ENCODE measurements at places on chromosomes 7 and 10.

DNA sequence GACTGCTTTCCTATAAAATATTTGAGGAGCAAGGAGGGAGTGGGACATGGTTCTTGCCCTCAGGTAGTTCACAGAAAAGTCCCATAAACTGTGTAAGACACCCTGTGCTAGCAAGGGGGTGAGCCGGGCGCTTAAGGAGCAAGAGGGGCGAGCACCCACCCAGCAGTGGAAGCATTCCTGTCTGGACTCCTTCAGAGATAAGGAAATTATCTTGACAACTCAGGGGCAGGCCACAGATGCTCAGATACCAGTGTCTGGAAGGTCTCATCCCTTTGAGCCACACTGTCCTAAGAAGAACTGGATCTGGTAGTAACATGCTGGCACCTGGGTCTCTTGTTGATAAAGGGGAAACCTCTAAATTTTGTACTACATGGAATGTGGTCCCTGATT lies 54.1 kb downstream of the DAGLB start:
- no peak for DNase-seq

DNA sequence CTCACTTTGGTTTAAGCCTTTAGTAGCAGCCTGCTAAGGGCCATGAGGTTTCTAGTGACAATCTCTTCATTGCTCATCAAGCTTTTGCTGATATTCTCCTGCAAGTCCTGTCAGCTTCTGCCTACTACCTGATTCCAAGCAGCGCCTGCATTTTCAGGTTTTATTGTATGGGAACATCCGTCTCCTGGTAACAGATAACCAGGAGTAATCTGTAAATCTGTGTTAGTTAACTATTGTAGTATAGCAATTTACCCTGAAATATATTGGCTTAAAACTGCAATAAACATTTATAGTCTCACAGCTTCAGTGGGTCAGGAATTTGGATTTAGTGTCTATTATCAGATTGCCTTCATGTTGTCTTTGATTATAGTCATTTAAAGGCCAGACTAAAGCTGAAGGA lies 94.0 kb downstream of the MLLT10 start:
- no peak for DNase-seq

DNA sequence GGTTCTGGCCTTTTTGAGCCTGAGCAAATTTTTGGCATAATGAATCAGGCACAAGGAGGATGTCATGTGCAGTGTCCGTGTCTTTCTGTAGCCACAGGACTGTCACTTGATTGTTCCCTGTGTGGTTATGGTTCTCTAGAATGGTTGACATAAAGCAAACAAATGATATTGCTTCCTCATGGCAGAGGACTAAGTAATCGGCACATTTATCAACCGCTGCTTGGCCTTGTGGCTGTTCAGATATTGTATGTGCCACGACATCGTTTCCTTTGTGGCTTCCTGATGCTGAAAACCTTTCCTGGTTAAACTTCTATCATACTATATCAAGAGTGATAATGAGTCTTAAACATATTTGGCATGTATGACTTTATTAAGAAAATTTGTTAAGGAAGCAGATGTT lies 598.8 kb downstream of the SUGCT start:
- DNase-seq, result no peak

DNA sequence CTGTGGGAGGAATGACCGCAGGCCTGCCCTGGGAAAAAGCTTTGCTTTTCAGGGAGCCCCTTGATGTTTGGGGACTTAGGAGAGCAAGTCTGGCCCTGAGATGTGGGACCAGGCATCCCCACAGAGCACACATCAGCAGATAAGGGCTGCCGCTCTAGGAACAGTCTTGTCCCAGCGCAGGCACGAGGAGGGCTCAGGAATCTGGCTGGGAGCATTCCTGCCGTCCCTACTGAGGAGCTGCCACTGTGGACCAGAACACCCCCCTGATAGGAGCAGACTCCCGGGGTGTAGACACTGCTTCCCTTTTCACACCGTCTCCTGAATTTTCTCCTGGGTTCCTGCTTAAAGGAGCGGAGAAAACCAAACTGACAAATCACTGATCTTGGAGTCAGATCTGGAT lies 232.3 kb downstream of the CUX1 start:
- DNase-seq, result no peak

- no peak for DNase-seq
Measured at GRCh38 chr10:29751684-29752083, 116.9 kb upstream of the SVIL start.

DNA sequence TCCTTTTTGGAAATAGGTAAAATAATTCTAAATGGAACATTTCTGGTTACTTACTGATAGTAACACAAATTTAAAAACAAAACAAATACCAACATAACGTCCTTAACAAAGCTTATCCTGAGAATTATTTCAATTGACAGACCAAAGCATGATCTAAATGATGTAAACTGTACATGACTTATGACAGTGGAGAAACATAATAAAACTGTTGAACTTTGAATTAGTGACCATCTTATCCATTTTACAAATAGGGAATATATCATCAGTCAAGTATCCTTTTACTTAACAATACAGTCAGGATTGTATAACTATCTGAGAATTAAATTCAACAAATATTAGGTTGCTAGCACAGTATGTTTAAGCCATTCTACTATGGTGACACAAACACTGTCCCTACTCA lies 2.4 kb downstream of the IPMK start:
- no peak for DNase-seq

- DNase-seq, result no peak
Measured at GRCh38 chr7:24715661-24716479, 41.4 kb downstream of the GSDME start.

- no peak for DNase-seq
Measured at GRCh38 chr10:119362122-119362521, 154.8 kb downstream of the GRK5 start.

DNA sequence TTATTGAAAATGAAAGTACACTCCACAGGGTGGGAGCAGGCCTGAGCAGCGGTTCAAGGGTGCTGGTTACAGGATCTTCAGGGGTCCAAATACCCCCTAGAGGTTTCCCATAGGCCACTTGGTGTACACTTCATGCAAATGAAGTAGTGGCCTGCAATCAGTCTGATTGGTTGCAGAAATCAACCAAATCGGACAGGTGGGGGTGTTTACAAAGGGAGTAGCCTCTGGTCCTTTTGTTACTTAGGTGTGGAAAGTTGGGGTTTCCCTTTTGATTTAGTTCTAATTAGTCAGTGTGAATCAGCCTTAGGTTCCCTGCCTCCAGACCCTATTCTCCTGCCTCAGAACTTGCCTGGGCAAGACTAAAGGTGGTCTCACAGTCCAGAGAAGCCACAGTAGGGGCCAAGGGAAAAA lies 49.6 kb downstream of the SYPL1 start:
- no peak for DNase-seq

GRCh38 chr10:110671788-110672579 lies 27.8 kb downstream of the RBM20 start:
- no peak for DNase-seq

DNA sequence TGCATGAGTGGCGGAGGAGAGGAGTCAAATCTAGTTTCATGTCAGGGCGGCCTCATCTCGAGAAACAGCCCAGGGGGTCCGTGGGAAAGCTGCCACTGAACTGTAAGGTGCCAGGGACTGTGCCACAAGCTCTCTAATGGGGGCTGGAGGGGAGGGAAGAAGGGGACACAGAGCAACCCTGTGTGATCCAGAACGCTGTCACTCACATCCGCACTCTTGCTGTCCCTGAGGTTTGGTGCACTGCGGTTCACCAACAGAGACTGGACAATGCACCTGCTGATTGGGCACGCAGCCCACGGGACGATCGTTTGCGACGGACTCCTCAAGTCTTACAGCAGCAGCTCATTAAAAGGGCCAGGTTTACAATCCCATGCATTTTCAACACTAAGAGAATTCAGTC lies 47.7 kb downstream of the AMZ1 start:
- DNase-seq, result no peak

DNA sequence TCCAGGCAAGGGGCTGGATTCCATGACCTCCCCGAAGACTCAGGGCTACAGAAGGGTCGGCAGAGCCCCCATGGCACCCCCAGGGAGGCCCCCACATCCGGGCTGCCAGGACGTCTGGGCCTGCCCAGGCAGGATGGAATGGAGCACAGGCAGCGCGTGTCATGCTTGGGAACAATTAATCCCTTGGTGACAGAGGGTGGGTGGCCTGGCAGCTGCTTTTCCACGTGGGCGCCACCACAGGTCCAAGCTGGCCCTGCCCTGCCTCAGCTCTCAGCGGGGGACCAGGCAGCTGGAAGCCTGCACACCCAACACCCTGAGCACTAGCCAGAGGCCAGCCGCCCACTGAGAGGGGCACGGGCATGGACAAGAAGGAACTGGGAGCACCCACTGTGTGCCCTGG lies 11.4 kb downstream of the ELN start:
- DNase-seq, result peak; percentile 37

DNA sequence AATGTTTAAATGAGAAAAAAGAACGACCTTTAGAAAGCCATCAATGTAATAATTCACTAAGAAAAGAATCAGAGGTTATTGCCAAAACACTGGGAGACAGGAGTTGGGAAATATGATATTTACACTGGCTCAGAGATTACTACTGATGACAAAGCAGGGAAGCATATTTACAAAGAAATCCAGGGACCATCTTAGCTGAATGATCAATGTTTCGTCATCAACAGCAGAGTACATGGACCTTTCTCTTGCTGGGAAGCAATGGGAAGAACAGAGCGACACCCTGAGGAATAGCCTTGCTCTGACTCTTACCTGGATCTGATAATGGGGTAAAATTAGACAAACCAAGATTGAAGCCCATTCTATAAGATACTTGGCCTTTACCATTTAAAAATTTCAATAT lies 1293.5 kb downstream of the XPNPEP1 start:
- no peak for DNase-seq

DNA sequence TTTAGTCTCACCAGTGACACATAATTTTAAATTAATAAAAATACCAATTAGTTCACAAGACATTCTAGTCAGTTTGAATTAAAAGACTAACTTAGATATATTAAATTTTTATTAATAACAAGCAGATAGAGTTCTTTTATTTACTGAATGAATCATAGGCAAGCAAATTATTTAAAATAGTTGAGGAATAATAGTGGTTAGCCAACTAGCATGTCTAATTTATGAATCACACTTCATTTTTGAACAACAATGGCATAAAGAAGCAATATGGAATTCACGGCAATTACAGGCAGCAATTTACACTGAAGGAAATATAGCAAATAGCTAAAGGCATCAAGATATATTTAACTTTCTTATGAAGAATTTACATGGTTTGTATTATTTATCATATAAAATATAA lies 187.0 kb upstream of the SLC26A5 start:
- no peak for DNase-seq

GRCh38 chr7:34842782-34843181 lies 184.8 kb downstream of the NPSR1 start:
- DNase-seq, result no peak

- DNase-seq, result no peak
Measured at GRCh38 chr7:118186501-118186900, 2.5 kb downstream of the LSM8 start.

DNA sequence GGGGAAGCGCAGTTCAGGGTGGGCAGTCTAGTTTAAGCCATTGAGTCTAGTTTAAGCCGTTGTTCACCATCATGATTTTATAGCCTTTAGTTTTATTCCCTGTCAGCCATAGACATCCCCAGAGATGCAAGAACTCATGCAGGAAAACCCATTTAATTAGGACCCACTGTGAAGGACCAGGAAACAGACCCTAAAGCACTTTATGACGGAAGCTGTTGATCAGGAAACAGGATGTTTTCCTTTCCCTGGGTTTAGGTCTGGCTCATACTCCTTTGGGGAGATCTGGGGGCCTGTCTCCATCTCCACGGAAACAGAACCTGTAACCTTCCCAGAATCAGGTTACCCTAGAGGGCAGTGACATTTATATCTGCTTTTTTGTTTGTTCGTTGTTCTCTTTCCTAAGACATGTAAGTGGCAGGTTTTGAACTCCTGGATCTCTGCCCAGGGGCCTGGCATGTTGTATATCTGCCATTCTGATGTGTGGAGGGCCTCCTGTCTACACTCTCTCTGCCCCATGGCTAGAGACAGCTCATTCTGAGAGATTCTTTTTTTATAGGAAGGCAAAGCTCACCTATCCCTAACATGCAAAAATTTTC lies 657.2 kb upstream of the GALNT17 start:
- DNase-seq, result no peak

- no peak for DNase-seq
Measured at GRCh38 chr10:123687758-123688157, 21.6 kb downstream of the GPR26 start.

GRCh38 chr10:3046981-3047547 lies 20.3 kb upstream of the PFKP start:
- DNase-seq, result no peak

- DNase-seq, result no peak
Measured at GRCh38 chr7:85220651-85221050, 33.8 kb upstream of the SEMA3D start.

- no peak for DNase-seq
Measured at GRCh38 chr7:151198945-151199848, 11.1 kb downstream of the H2BK1 start.

GRCh38 chr7:45136106-45137060 lies 21.2 kb upstream of the RAMP3 start:
- peak; percentile 57 for DNase-seq

GRCh38 chr10:35043796-35044344 lies 46.3 kb downstream of the CUL2 start:
- DNase-seq, result no peak

DNA sequence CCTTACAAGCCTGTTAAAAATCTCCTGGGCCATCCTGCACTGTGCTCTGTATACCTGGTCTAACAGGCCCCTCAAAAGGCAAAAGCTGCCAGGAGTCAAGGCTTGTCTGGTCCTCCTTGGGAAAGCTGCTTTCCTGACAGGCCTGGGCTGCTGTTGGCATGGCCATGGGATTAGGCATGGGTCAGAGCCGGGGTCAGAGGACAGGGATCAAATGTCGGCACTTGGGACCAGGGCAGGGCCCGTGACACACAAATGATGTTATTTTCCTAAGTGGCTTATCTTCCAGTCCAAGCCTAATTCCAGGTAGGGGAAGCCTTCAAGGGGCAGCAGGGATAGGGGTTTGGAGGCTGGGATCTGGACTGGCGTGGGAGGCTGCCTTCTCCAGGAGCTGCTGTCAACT lies 191.5 kb upstream of the GPR26 start:
- DNase-seq, result no peak

DNA sequence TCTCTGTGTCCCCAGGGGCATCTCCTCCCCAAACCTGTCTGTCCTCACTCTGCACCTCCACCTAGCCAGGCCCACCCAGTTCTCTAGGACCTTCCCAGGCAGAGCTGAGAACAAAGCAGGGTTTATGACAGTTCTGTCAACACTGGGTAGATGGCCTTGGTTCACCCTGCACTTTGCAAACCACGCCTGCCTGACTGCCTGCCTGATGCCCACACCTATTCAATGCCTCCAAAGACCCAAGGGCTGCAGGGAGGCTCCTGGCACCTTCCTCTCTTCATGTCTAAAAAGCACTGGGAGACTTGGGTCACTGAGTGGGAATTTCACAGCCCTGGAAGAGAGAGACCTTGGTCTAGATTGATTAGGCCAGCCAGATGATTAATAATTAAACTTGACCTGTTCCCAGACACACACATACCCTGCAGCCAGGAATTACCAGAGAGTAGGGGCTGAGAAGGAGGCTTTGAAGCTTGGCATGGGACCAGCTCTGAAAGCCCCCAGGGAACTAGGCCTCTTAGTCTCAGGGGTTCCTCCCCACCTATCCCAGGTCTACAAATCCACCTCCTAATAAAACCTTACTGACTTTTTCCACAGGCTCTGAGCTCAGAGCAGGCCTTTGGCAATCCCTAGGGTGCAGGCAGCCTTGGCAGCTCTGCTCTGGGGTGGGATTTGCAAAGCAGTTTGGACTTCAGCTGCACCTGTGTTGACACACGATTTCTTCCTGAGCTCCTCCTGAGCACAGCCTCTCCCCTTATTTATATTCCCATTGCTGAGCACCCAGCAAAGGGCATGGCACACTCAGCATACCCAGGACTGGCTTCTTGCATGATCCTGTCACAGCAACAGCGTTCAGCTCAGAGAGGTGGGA lies 25.7 kb upstream of the PDCD4 start:
- no peak for DNase-seq
